ENCODE measurements at places on chromosomes 3 and 15. TPM values are rescaled to one million over a fixed set of nuclear protein-coding genes. Genes with fewer than 3 reads are reported as not detected.

The CACNA2D2 gene
- not detected for total RNA-seq

The STAC gene
- total RNA-seq = 0.36 TPM

The KLHL40 gene
- not detected for total RNA-seq

The FRMD4B gene
- total RNA-seq = 0.28 TPM

The CGNL1 gene
- under 0.01 TPM for total RNA-seq

- no peak overlapping the region for H3K4me3 ChIP-seq
- no peaks in the 10 kb centered on the region for H3K27me3 ChIP-seq
- no peaks in the 10 kb centered on the region for H3K36me3 ChIP-seq
- DNase-seq = no peak
- H3K4me1 ChIP-seq = no peaks in the 10 kb centered on the region
Observed at GRCh38 chr3:196192036-196192523, 19.1 kb downstream of the ZDHHC19 start.

- H3K27ac ChIP-seq = no peak overlapping the region
- no peak for DNase-seq
- H3K4me1 ChIP-seq = peaks cover 2% of the 10 kb centered on the region
Observed at GRCh38 chr3:189567766-189568420, 63.3 kb upstream of the TP63 start.

GRCh38 chr15:34271493-34271892 is 46.7 kb downstream of the EMC4 start:
- H3K27ac ChIP-seq = no peak overlapping the region
- no peak overlapping the region for H3K4me3 ChIP-seq
- peak; percentile 88 for DNase-seq
- H3K27me3 ChIP-seq = no peaks in the 10 kb centered on the region
- H3K4me1 ChIP-seq = peaks cover 3% of the 10 kb centered on the region

DNA sequence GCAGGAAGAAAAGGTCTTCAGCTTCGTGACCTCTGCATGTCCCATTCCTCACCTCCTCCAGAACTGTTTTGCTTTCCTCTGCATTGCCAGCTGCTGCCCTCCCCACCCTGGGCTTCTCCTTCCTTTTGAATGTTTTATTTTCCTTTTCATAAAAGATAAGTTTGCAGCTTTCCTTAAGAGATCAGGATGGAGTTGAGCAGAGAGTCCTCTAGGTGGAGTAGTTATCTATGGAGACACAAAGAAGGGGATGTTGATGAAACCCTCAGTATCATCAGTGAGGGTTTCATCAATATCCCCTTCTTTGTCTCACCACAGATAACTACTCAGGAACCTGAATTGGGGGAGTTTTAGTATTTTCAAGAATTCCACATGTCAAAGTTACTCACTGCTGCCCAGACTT is 19.0 kb upstream of the SLC25A36 start:
- H3K27me3 ChIP-seq = peaks cover 6% of the 10 kb centered on the region
- peak; percentile 49 for DNase-seq
- no peaks in the 10 kb centered on the region for H3K36me3 ChIP-seq
- no peak overlapping the region for H3K4me3 ChIP-seq

DNA sequence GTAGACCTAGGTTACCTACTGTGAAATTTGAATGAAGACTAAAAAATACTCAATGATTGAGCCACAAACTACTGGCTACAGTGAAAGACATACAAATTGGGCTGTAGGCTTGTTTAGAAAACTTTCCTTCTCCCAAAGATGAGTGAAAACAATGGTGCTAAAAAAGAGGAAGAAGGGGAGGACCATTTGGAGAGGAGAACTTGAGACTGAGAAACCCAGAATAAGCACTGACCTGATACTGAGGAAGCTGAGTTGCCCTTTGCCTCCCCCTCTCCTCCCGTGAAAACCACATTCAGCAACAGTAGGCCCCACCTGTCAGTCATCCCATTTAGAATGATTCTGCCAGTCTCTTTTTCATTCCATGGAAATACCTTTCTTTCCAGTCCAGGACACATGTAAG is 484.0 kb upstream of the TGFBR2 start:
- no peaks in the 10 kb centered on the region for H3K27me3 ChIP-seq
- H3K36me3 ChIP-seq = no peaks in the 10 kb centered on the region
- no peak overlapping the region for H3K27ac ChIP-seq

DNA sequence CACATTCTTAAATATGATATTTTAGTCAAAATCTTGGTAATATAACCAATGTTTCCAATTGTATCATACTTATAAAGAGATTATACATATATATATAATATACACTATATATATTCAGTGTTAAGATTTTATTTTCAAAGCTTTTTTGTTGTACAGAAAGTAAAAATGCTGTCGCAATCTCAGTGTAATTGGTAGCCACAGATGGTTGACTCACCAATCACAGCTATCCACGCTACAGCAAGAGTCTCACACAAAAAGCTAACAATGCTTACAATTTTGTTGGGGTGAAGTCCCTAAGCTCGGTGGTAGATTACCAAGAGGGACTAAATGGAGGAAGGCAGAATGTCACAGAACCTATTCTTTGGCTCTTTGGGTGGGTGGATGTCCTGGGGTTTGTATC is 16.9 kb upstream of the CFAP161 start:
- no peak overlapping the region for H3K4me3 ChIP-seq
- H3K27ac ChIP-seq = peak overlapping the region; percentile 17
- peaks cover 12% of the 10 kb centered on the region for H3K4me1 ChIP-seq
- H3K36me3 ChIP-seq = no peaks in the 10 kb centered on the region

GRCh38 chr3:127124120-127124519 is 68.8 kb upstream of the PRR23E start:
- no peak overlapping the region for H3K4me3 ChIP-seq
- peak; percentile 4 for DNase-seq
- peaks cover 12% of the 10 kb centered on the region for H3K27me3 ChIP-seq
- H3K4me1 ChIP-seq = no peaks in the 10 kb centered on the region
- no peaks in the 10 kb centered on the region for H3K36me3 ChIP-seq

- no peaks in the 10 kb centered on the region for H3K27me3 ChIP-seq
- no peaks in the 10 kb centered on the region for H3K36me3 ChIP-seq
- no peak overlapping the region for H3K4me3 ChIP-seq
- no peak overlapping the region for H3K27ac ChIP-seq
Observed at GRCh38 chr15:46222826-46223225, 588.0 kb downstream of the SQOR start.

DNA sequence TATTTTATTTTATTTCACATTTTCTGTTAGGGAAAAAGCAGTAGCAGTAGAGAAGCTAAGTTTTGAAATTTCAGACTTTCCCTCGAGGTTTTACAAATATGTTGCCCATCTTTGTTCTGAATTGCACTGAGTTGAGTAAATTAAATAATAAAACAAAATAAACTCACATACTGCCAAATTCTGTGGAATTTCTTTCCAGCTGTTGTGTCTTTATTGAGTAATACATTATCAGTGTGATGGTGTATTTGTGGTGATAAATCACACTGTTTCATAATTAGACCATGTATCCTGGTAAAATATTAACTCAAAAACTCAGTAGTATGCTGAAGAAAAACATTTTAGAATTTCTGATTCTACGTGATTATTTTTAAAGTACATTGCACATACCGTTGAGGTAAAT is 592.1 kb downstream of the SI start:
- no peak for DNase-seq
- H3K36me3 ChIP-seq = no peaks in the 10 kb centered on the region
- no peak overlapping the region for H3K4me3 ChIP-seq
- no peak overlapping the region for H3K27ac ChIP-seq

DNA sequence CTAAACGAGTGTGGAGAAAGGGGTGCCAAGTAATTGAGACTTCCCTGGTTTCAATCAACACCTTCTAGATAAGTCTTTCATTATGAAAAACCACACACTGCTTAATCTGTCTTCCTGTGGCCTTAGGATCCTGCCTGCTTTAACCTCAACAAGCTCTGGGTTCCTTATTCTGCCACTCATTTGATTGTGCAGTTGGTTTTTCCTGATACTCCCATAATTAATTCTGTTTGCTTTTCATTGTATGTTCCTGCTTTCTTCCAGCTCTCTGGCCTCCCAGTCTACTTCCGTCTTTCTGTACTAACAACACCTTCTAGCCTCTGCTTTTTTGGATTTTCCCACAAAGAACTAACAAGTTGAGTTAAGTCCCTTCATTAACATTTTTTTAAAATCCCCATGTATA is 20.2 kb upstream of the GCNT3 start:
- no peak for DNase-seq
- H3K36me3 ChIP-seq = no peaks in the 10 kb centered on the region
- H3K27me3 ChIP-seq = peaks cover 2% of the 10 kb centered on the region

DNA sequence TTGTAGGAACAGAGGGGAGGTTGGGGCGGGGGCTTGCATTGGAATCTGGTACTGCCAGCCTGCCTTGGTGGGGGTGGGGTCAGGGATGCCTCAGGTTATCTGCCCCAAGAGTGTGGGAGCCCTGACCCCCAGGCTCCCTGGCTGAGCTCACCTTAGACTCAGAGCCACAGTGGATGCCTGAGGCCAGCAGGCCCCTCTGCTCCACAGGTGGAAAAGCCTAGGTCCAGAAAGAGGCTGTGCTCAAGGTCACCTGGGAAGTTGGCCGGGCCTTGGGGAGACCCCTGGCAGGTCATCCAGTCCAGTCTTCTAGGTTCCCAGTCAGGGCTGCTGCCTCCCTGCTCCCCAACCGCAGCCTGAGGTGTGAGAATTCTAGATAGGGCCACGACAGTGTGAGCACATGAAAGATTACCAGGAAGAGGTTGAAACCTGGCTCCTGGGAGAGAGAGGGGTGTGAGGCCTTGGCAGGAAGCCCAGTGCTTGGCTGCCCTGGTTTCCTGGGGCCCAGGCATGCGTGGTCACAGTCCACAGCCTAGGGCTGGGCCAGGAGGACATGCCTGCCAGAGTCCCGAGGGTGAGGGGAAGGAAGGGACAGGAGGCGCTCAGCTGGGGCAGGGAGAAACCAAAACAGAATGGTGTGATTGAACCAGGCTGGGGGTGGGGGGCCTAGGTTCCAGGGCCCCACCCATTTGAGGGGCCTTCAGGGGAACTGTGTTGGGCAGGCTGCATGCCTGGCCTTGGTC is 4.9 kb downstream of the HDAC11 start:
- peak; percentile 33 for DNase-seq
- no peak overlapping the region for H3K27ac ChIP-seq
- H3K4me1 ChIP-seq = peaks cover 12% of the 10 kb centered on the region
- H3K36me3 ChIP-seq = peaks cover 1% of the 10 kb centered on the region
- H3K27me3 ChIP-seq = no peaks in the 10 kb centered on the region

- H3K27ac ChIP-seq = no peak overlapping the region
- no peak overlapping the region for H3K4me3 ChIP-seq
- H3K4me1 ChIP-seq = no peaks in the 10 kb centered on the region
- DNase-seq = no peak
Observed at GRCh38 chr3:97691354-97691753, 73.2 kb upstream of the ARL6 start.

GRCh38 chr15:34789326-34789725 is 6.0 kb downstream of the ACTC1 start:
- H3K4me1 ChIP-seq = no peaks in the 10 kb centered on the region
- DNase-seq = no peak
- H3K27ac ChIP-seq = no peak overlapping the region
- H3K36me3 ChIP-seq = no peaks in the 10 kb centered on the region
- H3K27me3 ChIP-seq = peaks cover 14% of the 10 kb centered on the region

- no peak overlapping the region for H3K27ac ChIP-seq
- peaks cover 2% of the 10 kb centered on the region for H3K36me3 ChIP-seq
- no peak overlapping the region for H3K4me3 ChIP-seq
- no peaks in the 10 kb centered on the region for H3K4me1 ChIP-seq
- no peak for DNase-seq
Observed at GRCh38 chr15:67806536-67806935, 18.8 kb upstream of the SKOR1 start.

- H3K27ac ChIP-seq = no peak overlapping the region
- H3K4me1 ChIP-seq = no peaks in the 10 kb centered on the region
- H3K36me3 ChIP-seq = no peaks in the 10 kb centered on the region
- no peak for DNase-seq
- no peak overlapping the region for H3K4me3 ChIP-seq
Observed at GRCh38 chr3:41630708-41631107, 331.2 kb downstream of the ULK4 start.

GRCh38 chr15:68281008-68281407 is 3.5 kb downstream of the FEM1B start:
- DNase-seq = no peak
- peak overlapping the region; percentile 41 for H3K4me3 ChIP-seq
- H3K4me1 ChIP-seq = peaks cover 9% of the 10 kb centered on the region
- no peaks in the 10 kb centered on the region for H3K27me3 ChIP-seq
- no peak overlapping the region for H3K27ac ChIP-seq

DNA sequence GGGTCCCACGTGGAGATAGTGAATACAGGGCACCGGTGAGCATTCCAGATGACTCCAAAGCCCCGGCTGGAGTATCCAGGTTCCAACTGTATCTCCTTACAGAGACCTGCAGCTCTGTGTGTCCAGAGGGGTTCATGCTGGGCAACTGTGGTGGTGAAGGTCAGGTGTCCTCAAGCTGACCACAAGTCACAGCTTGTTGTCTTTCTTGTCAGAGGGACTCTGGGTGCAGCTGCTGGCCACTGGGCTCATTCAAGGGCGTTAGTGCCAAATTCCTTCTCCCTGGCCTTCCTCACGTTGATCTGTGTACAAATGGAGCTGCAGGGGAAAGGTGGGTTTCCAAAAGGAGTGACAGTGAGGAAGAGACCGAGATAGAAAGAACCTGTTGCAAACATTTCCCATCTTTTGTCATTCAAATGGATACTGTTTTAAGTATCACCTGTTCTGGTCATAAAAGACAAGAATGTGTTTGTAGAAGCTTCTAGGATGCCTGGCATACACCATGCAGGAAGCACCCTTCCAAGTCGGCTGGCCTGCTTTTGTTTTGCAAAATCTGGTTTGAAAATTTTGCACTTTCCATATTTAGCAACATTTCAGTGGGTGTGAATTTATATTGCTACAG is 52.5 kb downstream of the CEMIP start:
- no peak overlapping the region for H3K4me3 ChIP-seq
- no peaks in the 10 kb centered on the region for H3K27me3 ChIP-seq
- H3K4me1 ChIP-seq = peaks cover 8% of the 10 kb centered on the region
- H3K36me3 ChIP-seq = peaks cover 53% of the 10 kb centered on the region
- H3K27ac ChIP-seq = no peak overlapping the region

GRCh38 chr15:72516777-72517176 is 42.6 kb downstream of the ARIH1 start:
- DNase-seq = no peak
- H3K4me1 ChIP-seq = peaks cover 6% of the 10 kb centered on the region
- no peaks in the 10 kb centered on the region for H3K27me3 ChIP-seq
- H3K4me3 ChIP-seq = no peak overlapping the region
- peaks cover 3% of the 10 kb centered on the region for H3K36me3 ChIP-seq

- no peaks in the 10 kb centered on the region for H3K27me3 ChIP-seq
- DNase-seq = no peak
- no peak overlapping the region for H3K27ac ChIP-seq
- H3K36me3 ChIP-seq = peaks cover 55% of the 10 kb centered on the region
- no peaks in the 10 kb centered on the region for H3K4me1 ChIP-seq
Observed at GRCh38 chr3:39097716-39098472, 9.5 kb downstream of the GORASP1 start.

DNA sequence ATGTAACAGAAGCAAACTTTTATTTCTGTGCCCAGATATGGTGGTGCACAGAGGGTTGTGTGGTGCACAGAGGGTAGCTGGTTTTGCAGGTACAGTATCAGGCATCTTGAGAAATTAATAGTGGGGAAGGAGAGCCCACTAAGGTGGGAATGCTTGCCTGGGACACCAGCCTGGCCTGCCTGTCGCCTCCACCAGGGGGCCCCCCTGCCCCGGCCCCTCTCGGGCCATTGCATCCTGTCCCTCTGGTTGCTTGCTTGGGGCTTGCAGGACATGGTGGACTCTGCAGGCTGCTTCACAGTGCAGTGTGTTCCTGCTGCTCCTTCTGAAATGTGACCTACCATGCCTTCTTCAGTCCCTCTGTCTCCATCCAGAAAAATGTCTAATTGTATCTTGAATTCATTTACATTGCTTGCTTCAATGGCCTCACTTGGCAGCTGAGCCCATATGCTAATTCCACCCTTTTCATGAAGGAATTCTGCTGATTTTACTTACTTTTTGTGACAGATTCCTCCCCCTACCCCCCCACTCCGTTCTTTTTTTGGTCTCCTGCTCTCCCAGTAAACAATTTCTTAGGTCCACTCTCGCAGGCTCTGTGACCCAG is 73.6 kb downstream of the EEFSEC start:
- H3K27ac ChIP-seq = no peak overlapping the region
- H3K27me3 ChIP-seq = no peaks in the 10 kb centered on the region
- no peaks in the 10 kb centered on the region for H3K36me3 ChIP-seq
- H3K4me3 ChIP-seq = no peak overlapping the region
- DNase-seq = peak; percentile 7
